ENCODE measurements at places on chromosomes 1 and 21.
A peak's percentile ranks its signal among the peaks of the same experiment; 100 is the strongest.

DNA sequence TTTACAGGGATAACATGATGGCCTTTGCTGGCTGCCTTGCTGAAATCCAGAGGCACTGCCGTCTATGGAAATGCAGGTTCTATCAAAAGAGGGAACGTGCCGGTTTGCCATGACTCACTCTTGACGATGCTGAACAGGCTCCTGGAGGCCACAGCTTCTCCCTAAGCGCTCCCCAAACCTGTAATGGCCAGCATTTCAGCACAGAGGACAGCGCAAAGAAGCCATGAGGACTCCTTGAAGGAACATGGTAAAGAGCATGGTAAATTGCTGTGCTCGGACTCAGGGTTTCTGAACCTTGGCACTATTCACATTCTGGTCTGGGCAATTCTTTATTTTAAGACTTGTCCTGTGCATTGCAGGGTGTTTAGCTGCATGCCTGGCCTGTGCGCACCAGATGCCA, 217.5 kb downstream of the CAMTA1 start:
- DNase-seq, result no peak

DNA sequence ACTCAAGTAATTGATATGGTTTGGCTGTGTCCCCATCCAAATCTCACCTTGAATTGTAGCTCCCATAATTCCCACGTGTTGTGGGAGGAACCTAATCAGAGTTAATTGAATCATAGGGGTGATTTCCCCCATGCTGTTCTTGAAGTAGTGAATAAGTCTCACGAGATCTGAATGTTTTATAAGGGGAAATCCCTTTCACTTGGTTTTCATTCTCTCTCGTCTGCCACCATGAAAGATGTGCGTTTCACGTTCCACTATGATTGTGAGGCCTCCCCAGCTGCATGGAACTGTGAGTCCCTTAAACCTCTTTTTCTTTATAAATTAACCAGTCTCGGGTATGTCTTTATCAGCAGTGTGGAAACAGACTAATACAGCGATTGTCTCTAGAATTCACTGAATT, 135.4 kb downstream of the BACH1 start:
- no peak for DNase-seq

GRCh38 chr1:168654198-168654915, 74.6 kb downstream of the DPT start:
- no peak for DNase-seq

DNA sequence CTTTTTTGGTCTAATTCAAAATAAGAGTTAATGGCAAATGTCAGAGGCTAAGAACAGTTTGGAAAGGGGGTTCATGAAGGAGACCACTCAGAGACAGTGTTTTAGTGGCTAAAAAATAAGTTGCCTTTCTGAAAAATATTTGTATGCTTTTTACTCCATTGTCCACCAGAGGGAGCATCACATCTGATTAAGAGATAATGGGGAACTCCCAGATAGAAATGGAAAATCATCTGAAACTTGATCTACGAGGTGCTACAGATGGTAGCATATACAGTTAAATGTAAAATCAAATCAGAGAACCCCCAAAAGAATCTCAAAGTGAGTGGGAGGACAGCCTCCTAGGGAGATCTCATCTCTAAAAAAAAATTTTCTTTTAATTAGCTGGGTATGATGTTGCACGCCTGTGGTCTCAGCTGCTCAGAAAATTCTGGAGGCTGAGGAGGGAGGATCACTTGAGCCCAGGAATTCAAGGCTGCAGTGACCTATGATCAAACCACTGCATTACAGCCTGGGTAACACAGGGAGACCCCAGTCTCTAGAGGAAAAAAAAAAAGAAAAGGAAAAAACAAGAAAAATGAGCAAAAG, 9.7 kb downstream of the SMYD3 start:
- DNase-seq, result peak; percentile 66

DNA sequence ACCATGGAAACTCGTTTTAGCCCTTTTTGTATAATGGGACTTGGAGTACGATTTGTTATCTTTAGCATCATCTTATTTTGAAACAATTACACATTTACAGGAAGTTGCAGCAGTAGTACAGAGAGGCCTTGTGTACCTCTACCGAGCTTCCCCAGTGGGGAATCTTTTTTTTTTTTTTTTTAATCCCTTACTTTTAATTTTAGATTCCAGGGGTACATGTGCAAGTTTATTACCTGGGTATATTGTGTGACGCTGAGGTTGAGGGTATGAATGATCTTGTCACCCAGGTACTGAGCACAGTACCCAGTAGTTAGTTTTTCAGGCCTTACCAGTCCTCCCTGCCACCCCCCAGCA, 45.9 kb downstream of the HHAT start:
- DNase-seq, result no peak

GRCh38 chr1:162070094-162070748, 730 bp downstream of the NOS1AP start:
- DNase-seq, result no peak

DNA sequence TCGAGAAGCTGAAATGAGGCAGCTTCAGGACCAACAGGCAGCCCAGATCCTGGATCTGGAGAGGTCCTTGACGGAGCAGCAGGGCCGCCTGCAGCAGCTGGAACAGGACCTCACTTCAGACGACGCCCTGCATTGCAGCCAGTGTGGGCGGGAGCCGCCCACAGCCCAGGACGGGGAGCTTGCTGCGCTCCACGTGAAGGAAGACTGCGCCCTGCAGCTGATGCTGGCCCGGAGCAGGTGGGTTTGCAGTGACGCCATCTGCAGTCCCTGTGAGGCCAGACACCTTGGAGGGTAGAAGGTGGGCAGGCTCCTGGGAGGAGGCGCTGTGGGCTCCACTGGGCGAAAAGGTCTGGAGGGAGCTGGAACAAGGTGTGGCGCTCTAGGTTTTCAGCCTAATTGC, 39.7 kb downstream of the PCNT start:
- DNase-seq, result no peak

GRCh38 chr1:202791077-202791747, 17.0 kb downstream of the KDM5B start:
- DNase-seq, result no peak

All from SHP77 (cell line).